ENCODE measurements at places on chromosomes 12 and 14.

GRCh38 chr14:41749429-41749828 lies 142.8 kb downstream of the LRFN5 start:
- no peak for DNase-seq

- no peak for DNase-seq
Measured at GRCh38 chr14:74207943-74208342, 31.3 kb upstream of the VSX2 start.

DNA sequence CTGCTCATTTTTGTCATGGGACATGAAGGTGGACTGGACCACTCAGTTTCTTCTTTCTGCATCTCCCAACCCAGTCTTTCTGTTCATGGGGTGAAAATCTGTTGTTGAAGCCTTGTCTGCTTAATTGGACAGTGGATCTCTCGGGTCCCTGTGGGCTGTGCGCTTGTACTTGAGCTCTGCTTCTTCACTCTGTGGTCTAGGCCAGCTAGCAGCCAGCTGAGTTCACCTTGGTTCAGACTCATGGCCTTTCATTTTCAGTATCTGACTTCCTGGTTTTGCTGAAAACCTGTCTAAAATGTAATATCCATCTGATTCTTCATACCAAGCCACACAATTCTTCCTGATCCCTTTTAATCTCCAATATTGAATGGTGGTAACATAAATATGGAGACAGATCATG lies 117.2 kb downstream of the LRRK2 start:
- DNase-seq: no peak

DNA sequence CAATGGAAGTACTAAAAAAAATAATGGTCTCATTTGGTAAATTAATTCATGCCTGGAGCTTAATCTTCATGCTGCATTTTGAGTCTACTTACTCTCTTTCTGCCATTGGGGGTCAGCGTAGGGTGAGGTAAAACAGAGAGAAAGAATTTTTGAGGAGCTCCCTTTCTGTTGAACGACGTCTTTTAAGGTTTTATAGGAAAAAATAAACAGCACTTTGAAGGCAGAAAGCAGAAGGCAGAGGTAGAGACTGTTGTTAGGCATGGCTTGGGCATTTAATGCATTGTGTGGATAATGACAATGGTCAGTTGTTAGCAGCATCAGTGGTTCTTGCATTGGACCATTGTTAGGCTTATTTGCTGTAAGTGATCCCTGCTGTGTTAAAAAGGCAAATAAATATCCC lies 557.2 kb upstream of the STXBP6 start:
- DNase-seq: no peak

DNA sequence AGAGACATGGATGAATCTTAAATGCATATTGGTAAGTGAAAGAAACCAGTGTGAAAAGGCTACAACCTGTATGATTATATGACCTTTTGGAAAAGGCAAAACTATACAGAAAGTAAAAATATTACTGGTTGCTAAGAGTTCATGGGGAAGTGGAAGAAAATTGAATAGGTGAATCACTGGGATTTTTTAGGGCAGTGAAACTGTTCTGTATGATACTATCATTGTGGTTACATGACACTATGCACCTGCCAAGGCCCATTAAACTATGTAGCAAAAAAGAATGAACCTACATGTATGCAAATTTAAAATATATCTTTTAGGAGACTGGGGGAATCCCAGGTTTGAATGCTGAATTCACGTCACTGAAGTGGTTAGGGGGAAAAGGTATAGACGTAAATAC lies 12.6 kb upstream of the OR8S1 start:
- DNase-seq: no peak

- DNase-seq: no peak
Measured at GRCh38 chr12:99029511-99030271, 384.6 kb downstream of the APAF1 start.

DNA sequence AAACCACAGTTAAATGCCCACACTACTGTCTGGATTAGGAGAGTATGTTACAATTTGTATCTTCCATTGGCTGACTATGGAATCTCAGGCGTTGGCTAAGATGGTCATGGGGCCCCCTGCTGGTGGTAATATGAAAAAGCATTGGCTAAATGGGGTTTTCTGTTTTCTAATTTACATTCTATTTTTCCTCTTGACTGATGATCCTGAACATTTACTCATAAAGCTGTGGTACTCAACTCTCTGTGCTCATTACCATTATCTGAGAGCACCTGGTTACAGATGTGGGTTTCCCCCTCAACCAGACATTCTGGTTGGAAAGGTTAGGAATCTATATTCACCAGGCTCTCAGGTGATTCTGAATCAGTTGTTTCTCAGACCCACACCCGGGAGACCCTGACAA lies 64.8 kb downstream of the WSCD2 start:
- DNase-seq: no peak

DNA sequence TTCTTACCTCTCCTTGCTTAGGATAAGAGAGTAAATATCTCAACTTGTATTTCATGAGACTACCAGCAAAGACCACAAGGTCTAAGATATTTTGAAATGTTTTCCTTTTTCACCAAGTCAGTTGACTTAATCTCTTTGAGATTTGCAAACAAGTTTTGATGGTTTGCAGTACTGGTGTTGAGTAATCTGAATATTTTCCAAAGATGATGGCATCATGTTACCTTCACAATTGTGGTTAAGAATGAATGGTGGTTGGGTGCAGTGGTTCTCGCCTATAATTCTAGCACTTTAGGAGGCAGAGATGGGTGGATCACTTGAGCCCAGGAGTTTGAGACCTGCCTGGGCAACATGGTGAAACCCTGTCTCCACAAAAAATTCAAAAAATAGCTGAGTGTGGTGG lies 225.7 kb downstream of the TMTC2 start:
- no peak for DNase-seq

- no peak for DNase-seq
Measured at GRCh38 chr14:102212356-102212755, 72.7 kb downstream of the WDR20 start.

- no peak for DNase-seq
Measured at GRCh38 chr12:43291516-43291915, 260.5 kb downstream of the ADAMTS20 start.

DNA sequence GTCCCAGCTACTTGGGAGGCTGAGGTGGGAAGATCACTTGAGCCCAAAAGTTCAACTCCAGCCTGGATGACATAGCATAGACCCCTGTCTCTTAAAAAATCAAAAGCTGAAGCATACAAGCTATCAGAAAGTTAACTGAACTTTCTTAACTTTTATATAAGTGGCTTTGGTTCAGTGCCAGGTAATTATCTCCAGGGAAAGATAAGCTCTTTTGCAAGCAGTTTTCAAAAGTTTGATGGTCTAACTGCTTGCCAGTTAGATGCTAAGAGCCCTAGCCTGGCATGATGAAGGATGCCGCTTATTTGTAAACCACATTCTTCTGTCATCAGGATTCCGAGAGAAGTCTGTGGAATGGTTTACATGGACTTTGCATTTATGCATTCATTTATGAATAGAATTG lies 409.1 kb downstream of the AEBP2 start:
- no peak for DNase-seq

DNA sequence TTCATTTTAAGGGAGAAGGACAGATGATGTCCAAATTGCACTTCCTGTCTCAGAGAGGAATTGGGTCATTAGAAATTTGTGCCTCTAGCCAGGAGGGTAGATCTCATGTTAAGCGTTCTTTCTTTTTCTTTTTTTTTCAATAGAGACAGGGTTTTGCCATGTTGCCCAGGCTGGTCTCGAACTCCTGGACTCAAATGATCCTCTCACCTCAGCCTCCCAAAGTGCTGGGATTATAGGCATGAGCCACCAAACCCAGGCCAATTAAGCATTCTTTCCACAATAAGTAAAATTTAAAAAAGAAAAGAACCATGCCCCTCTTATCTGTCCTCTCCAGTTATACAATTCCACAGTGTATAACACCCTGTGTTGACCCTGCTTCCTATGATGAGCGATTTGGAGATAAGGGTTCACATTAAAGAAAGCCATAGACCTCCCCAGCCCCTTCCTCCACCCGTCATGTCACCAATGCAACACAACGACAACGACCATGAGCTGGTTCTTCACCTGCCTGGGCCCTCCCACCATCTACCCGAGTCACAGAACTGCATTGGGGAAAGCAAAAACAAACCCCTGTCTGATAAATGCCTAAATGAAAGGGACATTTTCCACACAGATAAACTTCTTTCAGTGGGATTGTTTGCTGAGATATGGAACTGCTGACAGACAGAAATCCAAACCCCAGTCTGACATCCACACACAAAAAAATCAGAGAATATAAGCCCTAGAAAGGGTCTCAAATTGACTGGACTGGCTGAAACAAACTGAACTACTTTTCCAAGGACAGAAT lies 37.3 kb downstream of the SSH1 start:
- no peak for DNase-seq

DNA sequence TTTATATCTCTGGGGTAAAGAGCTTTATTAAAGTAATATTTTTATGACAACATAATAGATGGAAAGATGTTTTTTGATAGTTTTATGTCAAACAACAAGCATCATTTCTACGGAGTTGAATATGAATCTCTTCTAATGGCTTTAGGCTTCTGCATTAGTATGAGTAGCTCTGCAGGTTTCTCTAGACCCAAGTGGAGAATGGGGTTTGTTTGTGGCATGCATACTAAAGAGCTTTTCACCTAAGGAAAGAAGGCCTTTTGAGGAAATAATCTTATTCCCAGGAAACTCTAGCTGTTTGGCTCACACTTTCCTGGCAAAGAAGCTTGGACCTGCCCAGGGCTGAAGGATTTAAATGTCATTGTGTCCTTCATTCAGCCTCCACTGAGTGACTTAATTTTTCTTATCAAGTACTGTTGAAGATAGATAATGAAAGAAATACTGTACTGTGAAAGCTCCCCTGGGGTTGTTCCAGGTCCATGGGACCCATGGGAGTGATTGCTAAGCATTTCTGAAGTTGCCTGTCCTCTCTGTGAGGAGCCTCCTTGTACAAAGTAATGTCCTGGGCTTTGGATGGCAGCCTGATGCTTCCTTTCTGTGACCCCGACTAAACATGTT lies 469.3 kb downstream of the LRIG3 start:
- DNase-seq: no peak

DNA sequence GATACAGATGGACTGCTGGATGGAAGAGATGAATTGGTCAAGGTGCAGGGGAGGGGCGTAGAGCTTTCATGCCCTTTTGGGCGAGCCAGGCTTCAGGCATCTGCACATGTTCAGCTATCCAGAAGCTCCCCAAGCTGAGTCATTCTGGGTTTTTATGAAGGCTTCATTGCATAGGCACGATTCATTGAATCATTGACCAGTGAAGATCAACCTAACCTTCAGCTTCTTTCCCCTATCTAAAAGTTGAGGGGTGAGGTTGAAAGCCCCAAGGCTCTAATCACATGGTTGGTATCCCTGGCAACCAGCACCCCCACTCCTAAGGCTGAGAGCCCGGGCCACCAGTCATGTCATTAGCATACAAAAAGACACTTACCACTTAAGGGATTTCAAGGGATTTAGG lies 36.3 kb downstream of the RPS29 start:
- DNase-seq: no peak
